ENCODE measurements at places on chromosomes 12 and 14.
A peak's percentile ranks its signal among the peaks of the same experiment; 100 is the strongest.

- DNase-seq = no peak
These were observed 5.1 kb downstream of the MBIP start for GRCh38 chr14:36315159-36315853.

DNA sequence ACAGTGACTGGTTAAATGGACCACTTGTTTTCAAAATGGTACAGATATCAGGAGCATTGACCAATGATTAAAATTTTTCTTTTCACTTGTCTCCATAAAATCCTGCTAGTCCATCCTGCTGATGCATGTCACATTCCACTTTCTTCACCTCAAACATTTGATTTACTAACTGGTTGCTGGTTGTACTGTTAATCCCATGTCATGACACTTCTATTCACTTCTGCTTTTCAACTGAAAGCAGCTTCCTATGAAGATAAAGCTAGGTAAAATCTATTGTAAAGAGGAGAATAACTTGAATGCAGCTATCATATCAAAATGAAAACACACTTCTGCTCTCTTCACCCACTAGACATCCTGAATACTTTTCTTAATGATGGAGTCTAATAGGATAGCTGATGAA is 149.6 kb upstream of the OTX2 start:
- DNase-seq = no peak

DNA sequence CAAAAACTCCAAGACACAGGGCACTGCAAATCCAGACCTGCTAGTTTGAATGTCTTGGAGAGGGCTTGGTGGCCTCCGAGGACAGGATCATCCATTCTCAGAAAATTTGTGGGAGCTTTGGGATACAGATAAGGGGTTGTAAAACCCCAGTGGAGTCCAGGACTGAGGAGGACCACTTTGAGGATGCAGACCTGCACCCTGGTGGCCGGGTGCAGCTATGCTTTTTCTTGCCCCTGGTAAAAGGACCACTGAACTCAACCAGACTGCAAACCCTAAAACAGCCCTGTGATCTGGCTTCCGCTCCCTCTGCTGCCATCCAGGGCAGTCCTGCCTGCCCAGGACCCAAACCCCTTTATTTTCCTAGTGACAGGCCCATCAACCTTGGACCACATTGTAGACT is 169.5 kb upstream of the DAAM1 start:
- no peak for DNase-seq

- no peak for DNase-seq
These were observed 81.7 kb downstream of the CPNE8 start for GRCh38 chr12:38823738-38824137.

GRCh38 chr12:118166946-118167345 is 31.0 kb downstream of the PEBP1 start:
- no peak for DNase-seq

DNA sequence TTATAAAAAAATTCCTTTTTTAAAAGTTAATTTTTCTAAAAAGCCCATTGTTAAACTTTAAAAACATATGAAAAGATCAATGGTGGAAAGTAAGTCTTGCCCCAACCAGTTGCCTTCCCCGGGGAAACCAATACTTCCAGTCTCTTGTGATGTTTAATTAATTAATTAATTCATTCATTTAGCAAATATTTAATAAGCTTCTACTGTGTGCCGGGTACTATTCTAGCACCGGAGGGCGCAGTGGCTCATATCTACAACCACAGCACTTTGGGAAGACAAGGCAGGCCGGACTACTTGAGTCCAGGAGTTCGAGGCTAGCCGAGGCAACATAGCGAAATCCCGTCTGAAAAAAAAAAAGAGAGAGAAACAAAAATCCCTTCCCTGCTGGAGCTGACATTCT is 87.4 kb downstream of the HECTD4 start:
- DNase-seq = no peak

- no peak for DNase-seq
These were observed 33.2 kb upstream of the LDHB start for GRCh38 chr12:21690704-21691368.

GRCh38 chr14:31827325-31827724 is 249.8 kb upstream of the ARHGAP5 start:
- DNase-seq = no peak

DNA sequence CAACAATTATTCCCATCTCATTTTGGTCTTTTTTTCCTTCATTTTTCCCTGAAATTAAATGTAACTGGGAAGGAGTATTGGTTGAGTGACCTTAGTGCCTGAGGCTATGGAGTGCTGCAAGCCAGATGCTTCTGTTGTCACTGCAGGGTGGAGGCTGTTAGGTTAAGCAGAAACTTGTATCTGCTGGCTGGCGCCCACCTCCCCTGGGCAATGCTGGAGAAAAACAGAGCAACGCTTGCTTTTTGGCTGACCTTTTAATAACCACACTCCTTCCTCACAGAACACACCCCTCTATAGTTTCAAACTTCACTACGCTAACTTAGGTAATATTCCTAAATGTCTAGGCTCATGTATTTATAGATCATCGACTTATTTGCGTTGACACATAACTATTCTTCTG is 583.5 kb upstream of the NOVA1 start:
- peak; percentile 18 for DNase-seq

- DNase-seq = no peak
These were observed 42.6 kb upstream of the KRR1 start for GRCh38 chr12:75553836-75554555.

GRCh38 chr14:63426838-63427352 is 108.2 kb upstream of the GPHB5 start:
- DNase-seq = no peak

GRCh38 chr12:102543494-102544485 is 63.4 kb upstream of the IGF1 start:
- DNase-seq = no peak

DNA sequence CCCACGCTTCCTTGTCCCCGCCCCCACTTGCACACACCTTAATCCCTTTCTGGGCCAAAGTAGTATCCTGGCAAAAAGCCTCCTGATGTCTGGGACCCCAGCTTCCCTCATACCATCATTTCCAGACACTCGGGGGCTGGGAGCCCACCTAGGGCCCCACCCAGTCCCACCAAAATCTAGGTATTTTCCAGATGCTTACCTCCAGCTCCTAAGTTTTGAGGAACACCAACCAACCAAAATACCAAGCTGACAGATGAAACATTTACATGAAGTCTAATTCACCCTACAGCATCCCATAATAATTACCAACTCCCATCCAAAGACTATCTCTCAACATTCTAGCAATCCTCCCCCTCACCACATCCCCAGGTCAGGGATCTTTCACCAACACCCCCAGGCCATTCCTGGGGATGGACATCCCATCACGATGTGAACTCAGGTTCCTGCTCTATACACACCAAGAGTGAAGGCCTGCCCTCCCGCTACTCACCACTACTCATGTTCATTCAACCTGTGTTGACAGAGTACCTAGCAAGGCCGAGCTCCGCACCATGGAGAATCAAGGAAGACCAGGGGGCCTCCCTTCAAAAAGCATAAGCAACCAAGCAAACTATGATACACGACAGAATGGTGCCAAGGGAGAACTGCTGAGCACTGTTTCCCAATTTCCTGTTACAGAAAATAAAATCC is 1.6 kb upstream of the CHD4 start:
- DNase-seq = peak; percentile 25

GRCh38 chr14:102192840-102193502 is 53.3 kb downstream of the WDR20 start:
- no peak for DNase-seq

DNA sequence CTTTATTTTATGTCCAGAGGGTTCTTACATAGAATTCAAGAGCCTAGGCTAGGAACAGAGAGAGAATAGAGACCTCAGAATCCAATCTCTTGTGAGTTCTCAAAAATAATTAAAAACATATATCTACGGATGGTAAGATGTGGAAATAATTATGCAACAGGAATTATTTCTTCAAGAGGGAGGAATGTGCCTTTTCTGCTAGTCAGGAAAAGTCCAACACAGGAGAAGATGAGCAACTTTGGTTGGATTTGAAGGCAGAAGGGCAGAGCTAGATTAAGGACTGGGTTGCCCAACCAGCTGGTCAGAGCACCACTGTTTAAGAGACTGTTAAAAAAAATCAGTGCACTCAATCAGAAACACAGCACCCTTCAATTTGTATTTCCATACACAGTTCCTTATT is 365.5 kb downstream of the ETNK1 start:
- DNase-seq = no peak

GRCh38 chr14:89625731-89626232 is 208.7 kb upstream of the FOXN3 start:
- DNase-seq = no peak

DNA sequence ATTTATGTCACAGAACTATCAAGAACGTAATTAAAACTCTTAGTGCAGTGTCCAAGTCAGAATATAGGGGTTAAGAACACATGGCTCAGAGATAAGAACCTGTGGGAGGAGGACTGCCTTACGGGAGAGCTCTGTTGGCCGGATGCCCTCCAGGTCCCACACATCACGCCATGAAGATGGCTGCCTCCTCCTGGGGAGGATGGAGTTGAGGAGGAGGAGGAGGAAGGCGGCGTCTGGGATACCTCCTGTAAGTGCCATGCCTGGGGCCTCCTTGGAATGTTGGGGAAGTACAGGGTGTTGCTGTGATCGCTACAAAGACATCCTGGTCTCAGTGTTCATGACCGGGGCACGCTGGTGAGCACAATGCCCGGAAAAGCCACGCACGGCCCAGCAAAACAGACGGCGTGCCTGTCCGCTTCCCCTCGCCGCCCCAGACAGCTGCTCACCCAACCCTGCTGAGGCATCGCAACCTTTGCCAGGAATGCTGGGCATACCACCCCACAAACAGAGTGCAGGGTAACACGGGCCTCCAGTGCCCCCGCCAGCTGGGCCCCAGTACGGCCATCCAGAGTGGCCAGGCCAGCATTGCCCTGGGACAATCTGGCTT is 28.7 kb upstream of the CD9 start:
- peak; percentile 67 for DNase-seq

- no peak for DNase-seq
These were observed 124.2 kb downstream of the NTF3 start for GRCh38 chr12:5556033-5556614.

All from left ventricle myocardium inferior (tissue), 1 donor.